ENCODE measurements at places on chromosomes 2 and 18. TPM values are rescaled to one million over a fixed set of nuclear protein-coding genes. Genes with fewer than 3 reads are reported as not detected.

DNA sequence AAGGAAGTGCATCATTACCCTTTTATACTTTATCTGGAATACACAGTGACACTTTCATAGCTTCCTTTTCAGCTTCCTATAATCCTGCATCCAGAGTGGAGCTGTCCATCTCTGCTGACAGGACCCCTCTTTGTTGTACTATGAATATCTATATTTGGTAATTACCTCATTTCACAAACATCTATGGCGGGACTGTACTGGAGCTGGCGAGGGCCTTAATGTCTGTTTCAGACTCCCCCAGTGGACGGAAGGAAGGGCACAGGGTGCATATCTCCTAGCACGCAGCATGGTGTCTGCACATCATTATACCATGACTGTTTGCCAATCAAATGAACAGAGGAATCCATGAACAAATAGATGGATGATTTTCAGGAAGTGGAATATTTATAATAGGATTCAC, 142.3 kb downstream of the SOX11 start:
- H3K4me1 ChIP-seq = no peaks in the 10 kb centered on the region
- no peak for DNase-seq
- no peaks in the 10 kb centered on the region for H3K27me3 ChIP-seq

DNA sequence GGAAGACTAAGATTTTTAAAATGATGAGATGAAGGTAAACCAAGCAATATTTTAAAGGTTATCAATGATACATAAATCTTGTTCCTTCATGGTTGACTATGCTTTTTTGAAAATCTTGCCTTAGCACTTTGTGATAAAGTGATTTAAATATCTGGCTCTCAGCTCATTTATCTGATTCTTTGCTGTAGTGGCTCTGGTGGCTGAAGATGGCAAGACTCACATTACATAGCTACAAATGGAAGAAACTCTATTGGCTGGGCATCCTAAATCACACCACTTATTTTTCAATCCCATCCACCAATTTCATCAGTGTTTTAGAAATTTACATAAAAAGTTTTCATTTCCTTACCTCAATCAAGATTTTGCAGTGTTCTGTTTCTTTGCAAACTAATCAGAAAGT, 16.6 kb upstream of the APCDD1 start:
- no peak for DNase-seq
- no peaks in the 10 kb centered on the region for H3K27me3 ChIP-seq
- H3K36me3 ChIP-seq = no peaks in the 10 kb centered on the region

DNA sequence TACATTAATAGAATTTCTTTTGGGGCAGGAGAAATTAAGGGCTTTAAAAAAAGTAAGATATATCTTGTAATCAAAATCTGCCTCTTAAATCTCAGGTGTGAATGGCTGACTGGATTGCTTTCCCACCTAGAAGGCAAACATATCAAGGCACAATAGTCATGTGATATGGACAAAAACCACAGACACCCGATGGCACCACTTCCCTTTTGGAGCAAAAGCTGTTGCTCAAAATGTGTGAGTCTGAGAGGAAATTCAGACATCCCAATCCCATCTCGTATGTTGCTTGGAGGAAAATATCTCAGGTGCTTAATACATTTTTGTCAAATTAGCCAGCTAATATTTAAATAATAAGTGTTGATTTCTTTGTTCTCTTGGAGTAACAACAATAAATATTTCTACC, 120.7 kb downstream of the KCNF1 start:
- H3K4me3 ChIP-seq = no peak overlapping the region
- H3K27ac ChIP-seq = no peak overlapping the region
- no peaks in the 10 kb centered on the region for H3K4me1 ChIP-seq
- no peak for DNase-seq
- peaks cover 2% of the 10 kb centered on the region for H3K36me3 ChIP-seq

DNA sequence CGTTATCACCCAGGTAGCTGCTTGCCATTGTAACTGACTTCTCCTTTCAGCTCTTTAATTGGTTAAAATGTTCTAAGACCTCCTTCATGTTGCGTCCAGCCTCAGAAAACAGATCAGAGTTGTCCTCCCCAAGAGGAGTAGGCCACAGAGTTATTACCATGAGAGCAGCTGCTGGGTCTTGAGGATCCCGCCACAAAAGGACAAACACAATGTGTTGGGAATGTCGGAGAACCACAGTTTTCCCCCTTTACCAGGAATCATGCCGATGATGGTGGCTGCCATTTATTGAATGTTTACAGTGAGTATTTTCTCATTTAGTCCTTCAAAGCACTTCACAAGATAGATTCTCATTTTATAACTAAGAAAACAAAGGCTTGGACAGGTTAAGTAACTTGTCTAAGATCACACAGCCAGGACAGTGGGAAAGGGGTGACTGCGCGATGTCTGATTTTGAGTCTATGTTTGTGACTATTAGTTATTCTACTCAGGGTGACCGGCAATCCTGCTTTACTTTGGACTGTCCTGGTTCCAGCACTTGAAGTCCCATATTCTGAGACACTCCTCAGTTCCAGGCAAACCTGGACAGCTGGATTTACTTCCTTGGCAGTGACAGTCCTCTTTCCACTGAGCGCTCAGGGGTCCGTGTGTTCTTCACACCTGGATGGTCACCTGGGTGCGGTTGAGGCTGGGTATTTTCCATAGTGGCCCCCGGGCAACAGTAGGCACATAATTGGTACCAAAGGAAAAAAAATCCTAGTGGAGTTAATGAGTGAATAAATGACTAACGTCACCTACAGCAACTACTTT, 93.6 kb downstream of the LIPG start:
- H3K4me1 ChIP-seq = peaks cover 9% of the 10 kb centered on the region
- H3K36me3 ChIP-seq = no peaks in the 10 kb centered on the region
- no peak for DNase-seq
- H3K27ac ChIP-seq = no peak overlapping the region
- no peaks in the 10 kb centered on the region for H3K27me3 ChIP-seq
- no peak overlapping the region for H3K4me3 ChIP-seq

FABP1 gene
- total RNA-seq = not detected

NGEF gene
- 1.9 TPM for total RNA-seq

All from H9 (cell line).